Bone marrow (tissue), 2 donors: ENCODE measurements at places on chromosomes 11 and 22.

- no peak for DNase-seq
Measured at GRCh38 chr11:5880329-5880728, at the start of gene OR52E4. OR52E4 (plus strand) TSS chr11:5880629; CDS start chr11:5884293, 3,664 bp downstream.

- DNase-seq: no peak
Measured at GRCh38 chr22:42905217-42905616, 48.1 kb upstream of the ARFGAP3 start.

DNA sequence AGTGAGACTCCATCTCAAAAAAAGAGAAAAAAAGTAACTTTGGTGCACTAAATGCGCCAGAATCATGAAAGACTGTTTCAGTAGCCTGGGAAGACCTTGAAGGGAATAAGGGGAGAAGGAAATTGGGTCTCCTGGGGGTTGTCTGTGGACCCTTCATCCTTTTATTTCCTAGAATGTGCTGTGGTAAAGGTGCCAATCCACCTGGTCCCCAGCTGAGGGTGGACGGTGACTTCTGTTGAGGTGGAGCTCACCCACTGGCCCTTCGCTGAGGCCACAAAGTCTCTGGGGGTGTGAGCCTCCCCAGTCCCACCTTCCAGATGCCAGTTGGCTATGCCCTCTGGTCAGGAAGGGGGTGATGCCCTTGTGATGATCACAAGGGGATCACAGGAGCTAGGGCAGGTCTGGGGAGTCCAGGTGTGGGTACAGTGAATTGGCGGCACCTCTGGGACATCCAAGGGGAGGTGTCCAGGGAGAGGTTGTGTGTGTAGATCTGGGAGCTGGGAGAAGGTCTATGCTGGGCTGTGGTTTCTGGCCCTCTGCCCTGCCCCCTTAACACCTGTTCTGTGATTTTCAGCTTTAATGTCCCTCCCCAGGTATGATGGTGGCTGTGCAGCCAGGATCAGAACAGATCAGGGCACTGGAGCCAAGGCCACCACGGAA is 34.2 kb upstream of the LMO1 start:
- DNase-seq: no peak

DNA sequence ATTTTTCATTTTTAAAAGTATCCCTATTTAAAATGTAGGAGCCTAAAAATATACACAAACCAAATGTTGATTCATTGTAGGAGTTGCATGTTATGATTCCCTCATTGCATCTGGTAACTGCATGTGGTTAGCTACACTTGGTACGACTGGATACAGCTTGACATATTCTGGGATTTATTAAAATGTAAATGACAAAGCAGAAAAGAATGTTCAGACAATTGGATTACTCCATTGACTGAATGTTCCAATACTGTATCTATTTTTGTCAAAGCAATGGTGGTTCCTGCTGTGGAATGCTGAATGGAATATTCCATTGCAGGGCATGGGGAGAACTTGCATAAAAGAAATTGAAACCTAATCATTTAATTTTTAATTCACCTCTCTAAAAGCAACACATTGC is 30.8 kb downstream of the BLID start:
- DNase-seq: no peak

DNA sequence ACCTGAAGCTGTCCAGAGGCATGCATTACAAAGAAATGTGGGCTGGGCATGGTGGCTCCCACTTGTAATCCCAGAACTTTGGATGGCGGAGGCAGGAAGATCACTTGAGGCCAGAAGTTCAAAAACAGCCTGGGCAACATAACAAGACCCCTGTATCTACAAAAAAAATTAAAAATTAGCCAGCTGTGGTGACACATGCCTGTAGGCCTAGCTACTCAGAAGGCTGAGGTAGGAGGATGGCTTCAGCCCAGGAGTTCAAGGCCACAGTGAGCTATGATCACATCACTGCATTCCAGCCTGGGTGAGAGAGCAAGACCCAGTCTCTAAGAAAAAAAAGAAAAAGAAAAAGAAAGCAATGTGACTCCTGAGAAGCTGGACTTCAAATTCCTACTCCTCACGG is 138.5 kb upstream of the HSD17B12 start:
- no peak for DNase-seq

- DNase-seq: no peak
Measured at GRCh38 chr11:34960277-34960676, 43.9 kb downstream of the PDHX start.

DNA sequence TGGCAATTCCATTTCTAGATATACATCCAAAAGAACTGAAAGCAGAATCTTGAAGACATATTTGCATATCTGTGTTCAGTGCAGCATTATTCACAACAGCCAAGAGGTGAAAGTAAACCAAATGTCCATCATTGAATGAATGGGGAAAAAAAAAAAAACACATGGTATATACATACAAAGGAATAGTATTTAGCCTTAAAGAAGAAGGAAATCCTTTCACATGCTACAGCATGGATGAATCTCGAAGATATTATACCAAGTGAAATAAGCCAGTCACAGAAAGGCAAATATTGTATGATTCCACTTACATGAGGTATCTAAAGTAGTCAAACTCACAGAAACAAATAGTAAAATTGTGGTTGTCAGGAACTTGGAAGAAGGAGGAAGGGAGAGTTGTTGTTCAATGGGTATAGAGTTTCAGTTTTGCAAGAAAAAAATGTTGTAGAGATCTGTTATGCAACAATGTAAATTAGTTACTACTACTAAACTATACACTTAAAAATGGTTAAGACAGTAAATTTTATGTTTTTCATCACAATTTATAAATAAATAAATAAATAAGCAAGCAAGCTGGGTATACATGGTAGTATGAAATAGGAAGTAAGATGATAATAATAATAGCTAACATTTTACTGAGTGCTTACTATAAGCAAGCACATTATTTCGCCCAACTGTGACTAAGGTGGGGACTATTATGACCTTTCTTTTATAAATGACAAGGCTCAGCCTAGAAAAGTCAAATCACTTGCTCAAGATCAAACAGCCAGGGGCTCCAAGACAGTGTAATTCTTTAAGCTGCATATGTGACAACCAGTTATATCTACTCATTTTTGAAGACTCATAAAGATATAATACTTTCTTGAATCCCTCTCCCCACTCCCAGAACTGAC is 50.0 kb downstream of the FAM168A start:
- no peak for DNase-seq

DNA sequence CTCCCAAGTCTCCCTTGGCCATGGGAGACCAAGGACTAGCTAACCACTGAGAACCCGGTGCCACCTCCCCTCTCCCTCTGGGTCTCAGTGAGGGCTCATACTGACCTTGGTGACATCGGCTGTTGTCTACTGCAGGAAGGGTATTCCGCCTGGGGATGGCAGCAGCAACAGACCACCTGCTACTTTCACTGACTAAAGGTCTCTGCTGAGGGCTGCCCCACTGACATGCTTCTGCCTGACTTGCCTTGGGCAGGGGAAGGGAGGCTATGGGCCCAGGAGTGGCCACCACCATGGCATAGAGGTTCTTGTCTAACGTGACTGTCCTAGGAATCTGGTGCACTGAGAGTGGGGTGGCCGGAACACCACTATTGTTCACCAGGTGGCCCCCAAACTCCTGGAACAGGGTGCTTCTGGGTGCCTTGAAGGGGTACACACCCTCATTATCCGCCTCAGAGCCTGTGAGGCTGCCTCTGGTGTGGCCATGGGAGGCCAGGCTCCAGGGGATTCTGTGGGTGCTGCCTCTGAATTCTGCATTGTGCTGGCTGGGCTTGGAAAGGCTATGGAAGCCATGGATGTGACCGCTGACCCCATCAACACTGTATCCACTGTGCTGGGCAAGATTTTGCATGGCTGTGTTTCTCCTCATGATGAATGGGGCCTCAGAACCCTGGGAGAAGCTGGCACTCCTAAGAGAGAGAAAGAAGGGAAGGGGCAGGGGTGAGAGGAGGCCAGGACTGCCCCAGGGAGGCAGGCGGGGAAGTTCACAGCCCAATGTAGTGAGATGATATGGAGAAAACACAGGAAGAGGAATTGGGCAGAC is 38.3 kb downstream of the GAB4 start:
- no peak for DNase-seq

DNA sequence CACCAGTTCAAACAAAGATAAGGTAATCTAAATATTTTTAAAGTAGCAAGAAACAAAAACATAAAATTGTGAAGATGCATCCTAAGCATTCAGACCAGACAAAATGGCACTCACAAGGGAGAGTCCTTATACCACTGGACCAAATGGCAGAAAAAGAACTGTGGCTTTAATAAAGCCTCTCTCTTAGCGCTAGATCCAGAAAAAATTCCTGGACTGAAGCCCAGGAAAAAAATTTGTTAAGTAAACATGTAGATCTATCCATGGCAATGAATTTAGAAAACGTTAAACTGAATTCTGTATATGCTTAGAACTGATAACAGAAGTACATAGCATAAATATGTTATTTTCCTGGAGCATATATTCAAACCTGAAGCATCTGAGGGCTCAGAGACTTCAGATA is 11.8 kb upstream of the CD59 start:
- DNase-seq: no peak

DNA sequence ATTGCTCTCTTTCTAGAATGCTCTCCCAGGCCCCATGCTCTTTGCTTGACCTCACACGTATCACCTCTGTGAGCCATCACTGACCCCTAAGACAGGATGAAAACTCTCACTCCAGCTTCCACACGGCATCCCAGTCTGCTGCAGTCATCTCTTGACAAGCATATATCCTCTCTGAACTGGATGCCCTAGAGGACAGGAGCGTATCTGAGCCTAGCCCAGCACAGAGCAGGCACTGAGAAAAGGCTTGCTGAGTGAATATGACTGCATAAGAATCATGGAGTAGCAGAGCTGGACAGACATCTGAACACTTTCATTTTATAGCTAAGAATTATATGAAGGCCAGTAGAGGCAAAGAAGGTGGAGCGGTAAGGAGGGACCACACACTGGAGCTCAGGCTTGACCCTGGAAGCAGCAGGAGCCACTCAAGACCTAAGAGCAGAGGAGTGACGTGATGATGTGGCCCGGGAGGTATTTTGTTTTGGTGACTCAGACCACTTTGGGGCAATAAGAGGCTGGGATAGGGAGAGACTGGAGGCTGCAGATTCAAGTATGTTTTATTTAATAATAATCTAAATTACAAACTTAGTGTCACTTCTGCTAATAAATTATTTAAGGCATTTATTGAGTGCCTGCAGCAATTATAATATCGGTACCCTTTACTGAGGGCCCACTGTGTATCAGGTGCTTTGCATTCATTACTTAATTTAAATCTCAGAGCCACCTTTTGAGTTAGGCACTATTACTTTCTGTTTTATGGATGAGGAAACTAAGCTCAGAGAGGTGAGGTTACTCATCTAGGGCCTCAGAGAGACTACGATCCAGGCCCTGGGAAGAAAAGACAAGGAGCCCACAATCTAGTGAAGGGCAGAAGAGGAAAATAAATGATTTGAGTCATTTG is 42.6 kb downstream of the MAP6 start:
- no peak for DNase-seq

- DNase-seq: no peak
Measured at GRCh38 chr22:18085188-18085587, 7.4 kb downstream of the PEX26 start.

- no peak for DNase-seq
Measured at GRCh38 chr11:96109331-96110030, 185.6 kb upstream of the MTMR2 start.

DNA sequence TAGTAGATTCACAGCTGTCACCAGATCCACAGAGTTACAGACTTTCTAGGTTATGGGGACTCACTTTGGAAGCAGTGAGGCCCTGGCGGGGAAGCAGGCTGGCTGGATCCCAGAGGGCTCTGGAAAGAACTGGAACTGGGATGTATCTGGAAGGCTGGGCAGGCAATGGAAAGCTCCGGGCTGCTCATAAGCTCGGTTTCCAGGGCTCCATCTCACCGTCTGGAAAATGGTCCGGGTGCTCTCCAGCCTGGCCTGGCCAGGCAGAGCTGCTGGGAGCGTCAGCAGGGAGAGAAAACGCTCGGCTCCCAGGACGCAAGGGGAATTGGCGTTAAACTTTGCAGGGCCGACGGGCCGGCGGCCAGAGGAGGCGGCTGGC is 335 bp upstream of the SEZ6L start:
- no peak for DNase-seq

GRCh38 chr11:121553389-121553788 is 100.6 kb upstream of the SORL1-AS1 start:
- DNase-seq: no peak

- no peak for DNase-seq
Measured at GRCh38 chr22:43326331-43327156, 16.6 kb downstream of the SCUBE1 start.

- peak; percentile 9 for DNase-seq
Measured at GRCh38 chr22:19607192-19608002, 83.2 kb upstream of the CLDN5 start.

DNA sequence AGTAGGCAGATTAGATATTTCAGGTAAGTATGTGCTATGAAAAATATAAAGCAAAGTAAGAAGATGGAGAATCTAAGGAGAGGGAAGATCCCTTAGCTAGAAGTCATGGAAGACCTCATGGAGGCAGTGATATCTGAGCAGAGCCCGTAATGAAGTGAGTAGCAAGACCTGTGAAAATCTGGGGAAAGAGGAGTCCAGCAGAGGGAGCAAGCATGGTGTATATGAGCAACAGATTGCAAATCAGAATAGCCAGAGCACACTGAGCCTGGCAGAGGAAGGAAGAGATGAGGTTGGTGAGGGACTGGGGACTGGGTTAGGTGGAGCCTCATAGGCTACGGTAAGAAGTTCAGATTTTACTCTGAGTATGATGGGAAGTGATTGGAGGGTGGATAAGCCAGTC is 9.4 kb downstream of the LHFPL7 start:
- no peak for DNase-seq

- DNase-seq: no peak
Measured at GRCh38 chr11:88383447-88383846, 45.9 kb upstream of the CTSC start.

DNA sequence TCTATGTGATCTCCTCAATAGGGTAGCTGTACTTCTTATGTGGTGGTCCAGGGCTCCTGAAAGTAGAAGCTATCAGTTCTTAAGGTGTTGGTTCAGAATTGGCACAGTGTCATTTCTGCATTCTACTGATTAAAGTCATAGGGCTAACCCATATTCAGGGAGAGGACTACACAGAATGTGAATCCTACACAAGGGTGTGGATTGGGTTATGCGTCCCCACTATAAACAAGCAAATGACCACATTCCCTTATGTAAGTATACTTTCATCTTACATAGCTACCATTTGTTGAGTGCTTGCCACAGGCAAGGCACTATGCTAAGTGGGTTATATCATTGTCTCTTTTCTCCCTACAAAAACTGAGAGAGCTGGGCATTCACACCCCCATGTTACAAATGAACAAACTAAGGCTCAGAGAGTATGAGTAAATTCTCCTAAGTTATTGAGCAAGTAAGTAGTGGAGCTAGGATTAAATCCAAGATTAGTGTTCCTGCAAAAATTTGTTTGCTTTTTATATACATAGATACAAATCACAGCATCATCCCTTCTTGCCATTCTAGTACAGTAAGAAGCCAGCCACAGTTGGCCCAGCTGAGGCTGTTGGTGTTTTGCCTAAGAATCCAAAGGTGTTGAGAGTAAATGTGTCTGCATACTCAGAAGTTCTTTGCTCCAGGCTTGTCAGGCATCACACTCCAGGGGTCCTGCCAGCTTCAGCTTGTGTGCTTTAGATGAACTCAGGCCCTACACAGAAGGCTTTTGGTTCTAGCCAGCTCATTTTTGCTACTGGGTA is 157.8 kb downstream of the KIF18A start:
- no peak for DNase-seq
